ENCODE measurements at places on chromosomes 3 and 15.

DNA sequence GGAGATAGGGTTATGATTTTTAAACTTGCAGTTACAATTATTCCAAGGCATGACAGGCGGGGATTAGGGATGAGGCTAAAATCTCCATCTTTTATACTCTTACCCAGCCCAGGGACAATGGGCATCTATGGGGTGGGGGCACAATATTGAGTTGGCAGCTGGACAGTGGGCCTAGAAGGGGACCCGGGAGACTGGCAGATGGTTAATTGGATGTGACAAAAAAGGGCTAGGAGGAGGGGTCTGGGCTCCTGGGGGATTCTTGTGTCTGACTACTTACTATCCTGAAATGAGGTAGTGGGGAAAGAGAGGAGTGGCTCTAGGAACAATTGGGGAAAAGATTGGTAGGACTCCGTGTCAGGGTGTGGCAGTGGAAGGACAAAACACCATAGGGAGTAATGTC is 53.0 kb upstream of the ROPN1 start:
- DNase-seq, result no peak

GRCh38 chr3:11662392-11662990 is 18.8 kb upstream of the VGLL4 start:
- no peak for DNase-seq

- DNase-seq, result no peak
Observed at GRCh38 chr15:100787567-100788417, 91.8 kb upstream of the ALDH1A3 start.

- no peak for DNase-seq
Observed at GRCh38 chr3:103195216-103195615, 760.4 kb downstream of the ZPLD1 start.

DNA sequence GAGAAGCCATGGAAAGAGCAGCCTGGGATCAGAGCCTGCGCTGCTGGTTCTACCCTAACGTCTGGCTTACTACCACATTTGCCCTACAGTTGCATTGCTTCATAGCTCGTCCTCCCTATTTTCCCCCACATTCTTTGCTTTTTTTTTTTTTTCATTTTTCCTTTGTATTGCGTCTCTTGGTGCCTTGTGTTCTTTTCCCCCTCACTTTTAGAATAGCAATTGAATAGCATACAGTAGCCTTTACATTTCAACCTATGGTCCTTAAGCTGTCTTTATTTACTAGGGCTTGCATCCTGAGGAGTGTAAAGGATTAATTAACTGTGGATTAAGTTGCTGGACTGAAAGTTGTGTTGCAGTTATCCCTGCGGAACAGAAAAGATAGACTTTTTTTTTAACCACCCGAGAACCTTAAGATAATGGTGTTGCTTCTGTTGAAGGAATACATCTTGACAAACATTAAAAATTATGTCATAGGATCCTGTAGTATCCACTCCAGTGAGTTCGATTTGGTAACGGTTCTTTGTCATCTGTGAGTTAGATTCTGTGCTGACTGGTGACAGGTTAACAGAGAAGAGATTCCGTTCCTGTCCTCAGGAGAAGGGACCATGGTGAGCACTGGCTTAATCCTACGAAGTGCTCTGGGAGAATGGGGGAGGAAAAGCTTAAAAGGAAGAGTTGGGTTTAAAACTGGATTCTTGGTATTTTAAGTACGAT is 417.4 kb upstream of the NAALADL2 start:
- no peak for DNase-seq
